Stimulated activated CD4-positive, alpha-beta T cell treated with anti-CD3 and anti-CD28 coated beads, Interleukin-12 subunit alpha, Interleukin-12 subunit beta, amount 100 ng/mL, for 4 hours (primary cell): ENCODE measurements at places on chromosomes 7 and 10.

DNA sequence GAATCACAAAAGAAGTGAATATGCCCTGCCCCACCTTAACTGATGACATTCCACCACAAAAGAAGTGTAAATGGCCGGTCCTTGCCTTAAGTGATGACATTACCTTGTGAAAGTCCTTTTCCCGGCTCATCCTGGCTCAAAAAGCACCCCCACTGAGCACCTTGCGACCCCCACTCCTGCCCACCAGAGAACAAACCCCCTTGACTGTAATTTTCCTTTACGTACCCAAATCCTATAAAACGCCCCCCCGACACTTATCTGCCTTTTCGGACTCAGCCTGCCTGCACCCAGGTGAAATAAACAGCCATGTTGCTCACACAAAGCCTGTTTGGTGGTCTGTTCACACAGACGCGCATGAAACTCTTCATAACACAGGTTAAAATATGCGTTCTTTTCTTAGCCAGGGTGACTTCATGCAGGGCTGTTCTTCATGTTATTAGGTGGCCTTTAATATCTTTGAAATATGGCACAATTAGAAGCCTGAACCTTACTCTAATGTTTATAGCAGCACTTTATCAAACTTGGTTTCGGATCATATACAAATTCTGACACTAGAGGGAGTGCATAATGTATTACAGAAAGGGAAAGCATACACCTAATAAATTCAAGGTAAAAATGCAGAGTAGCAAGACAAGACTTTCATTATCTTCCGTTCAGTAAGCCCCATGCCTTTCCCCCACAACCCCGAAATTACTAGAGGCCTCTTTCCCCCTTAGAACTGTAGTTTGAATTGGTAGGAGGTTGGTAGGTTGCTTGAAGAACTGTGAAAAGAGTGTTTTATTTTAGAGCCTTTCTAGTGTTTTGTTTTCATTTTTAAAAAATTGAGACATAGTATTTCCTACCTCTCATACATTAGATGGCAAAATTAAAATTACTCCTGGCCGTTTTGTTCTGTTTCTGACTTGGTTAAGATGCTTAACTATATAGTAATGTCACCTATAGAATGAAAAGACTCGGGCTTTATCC, 117.9 kb downstream of the NPY start:
- DNase-seq: no peak

GRCh38 chr10:119374236-119374635, 166.9 kb downstream of the GRK5 start:
- no peak for DNase-seq

- DNase-seq: no peak
Observed at GRCh38 chr7:5218564-5219360, 28.7 kb downstream of the WIPI2 start.

DNA sequence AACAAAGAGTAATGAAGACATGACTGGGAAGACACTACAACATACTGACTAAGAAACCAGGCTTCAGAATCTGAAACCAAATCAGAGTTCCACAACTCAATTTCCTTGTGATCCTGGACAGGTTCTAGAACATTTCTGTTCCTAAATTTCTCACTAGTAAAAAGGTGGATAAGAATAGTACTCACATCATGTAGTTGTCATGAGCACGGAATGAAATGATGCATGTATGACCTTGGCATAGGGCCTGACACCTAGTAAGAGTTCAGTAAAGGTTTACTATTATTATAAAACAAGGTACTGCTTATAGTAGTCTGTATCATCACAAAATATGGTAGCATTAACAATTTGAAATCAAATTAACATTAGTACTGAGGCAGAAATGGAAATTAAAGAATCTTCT, 19.9 kb downstream of the DOCK4 start:
- no peak for DNase-seq

GRCh38 chr10:26697922-26698608, 564 bp downstream of the PDSS1 start:
- DNase-seq: no peak
